ENCODE measurements at places on chromosomes 5 and 9.

DNA sequence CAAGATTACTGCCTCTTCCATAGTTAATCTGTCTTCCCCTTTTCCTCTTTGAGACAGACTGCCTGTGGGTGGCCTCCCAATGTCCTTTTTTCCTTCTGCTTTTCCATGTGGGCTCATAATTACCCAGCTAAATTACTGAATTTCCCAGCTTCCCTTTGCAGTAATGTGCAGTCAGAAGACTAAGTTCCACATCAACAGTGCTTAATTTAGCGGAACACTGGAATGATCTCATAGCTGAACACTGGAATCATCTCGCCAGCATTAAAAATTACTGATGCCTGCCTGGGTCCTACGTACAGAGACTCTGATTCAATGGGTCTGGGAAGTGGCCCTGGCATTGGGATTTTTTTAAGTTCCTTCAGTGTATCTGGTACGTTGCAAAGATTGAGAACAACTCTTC is 84.3 kb downstream of the DNAH5 start:
- DNase-seq, result no peak

GRCh38 chr9:82912645-82913044 is 150.3 kb downstream of the RASEF start:
- DNase-seq, result no peak

DNA sequence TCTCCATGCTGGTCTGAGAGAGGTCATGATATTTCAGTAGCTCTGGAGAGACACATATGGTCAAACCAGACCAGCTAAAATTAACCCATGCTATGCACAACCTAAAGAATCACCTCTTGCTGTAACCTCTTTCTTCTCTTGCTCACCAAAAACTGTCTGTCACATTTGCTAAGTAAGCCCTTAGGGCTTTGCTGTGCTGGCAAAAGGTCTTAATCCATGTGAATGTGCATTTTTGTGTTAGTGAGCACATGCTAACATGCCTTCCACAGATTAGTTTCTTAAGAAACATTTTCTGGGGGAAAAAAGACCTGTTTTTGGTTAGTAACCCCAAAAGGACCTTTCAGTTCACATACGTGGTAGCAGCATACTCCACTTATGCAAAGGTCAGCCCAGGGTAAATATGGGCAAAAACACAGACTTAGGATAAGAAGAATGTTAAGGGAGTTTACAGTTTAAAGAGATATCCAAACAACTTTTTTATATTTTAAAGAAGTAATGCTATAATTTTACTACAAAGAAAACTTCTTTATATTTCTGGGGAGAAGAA is 124.2 kb upstream of the CCDC152 start:
- no peak for DNase-seq

DNA sequence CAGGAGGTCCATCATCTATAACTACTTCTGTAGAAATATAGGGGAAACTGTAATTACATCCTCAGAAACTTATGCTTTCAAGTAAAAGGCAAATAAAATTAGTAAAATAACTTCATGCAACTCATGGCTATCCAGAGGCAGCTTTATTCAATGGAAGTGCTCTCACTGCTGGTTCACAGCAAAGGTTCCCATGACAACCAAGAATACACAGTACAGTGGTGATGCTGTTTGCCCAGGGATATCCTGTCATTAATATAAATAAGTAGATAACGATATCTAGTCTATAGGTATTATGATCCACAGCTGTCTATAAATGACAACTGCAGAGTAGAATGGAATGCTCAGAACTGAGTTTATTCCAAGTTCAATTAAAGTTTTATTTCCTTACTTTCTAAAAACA is 390.3 kb downstream of the PDE4D start:
- DNase-seq, result no peak

GRCh38 chr5:180001136-180001535 is 70.4 kb downstream of the RNF130 start:
- no peak for DNase-seq

- no peak for DNase-seq
These were observed 70.9 kb downstream of the GAPVD1 start for GRCh38 chr9:125332527-125332926.

DNA sequence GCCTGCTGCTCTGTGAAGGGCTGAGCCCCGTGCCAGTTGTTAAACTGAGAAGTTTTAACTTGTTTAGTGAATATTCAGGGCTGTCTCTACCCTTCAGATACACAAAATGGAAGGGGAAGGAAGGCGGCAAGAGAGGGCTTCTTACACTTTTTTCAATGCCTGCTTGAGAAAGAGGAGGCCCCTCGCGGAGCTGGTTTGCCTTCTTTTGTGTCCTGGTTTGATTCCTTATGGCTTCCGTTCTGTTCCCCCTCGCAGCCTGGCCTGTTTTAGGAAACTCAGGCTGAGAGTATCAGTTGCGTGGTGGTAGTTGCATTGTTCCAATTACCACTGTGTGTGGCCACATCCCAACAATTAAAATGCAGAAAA is 1.0 kb downstream of the FAM53C start:
- no peak for DNase-seq

DNA sequence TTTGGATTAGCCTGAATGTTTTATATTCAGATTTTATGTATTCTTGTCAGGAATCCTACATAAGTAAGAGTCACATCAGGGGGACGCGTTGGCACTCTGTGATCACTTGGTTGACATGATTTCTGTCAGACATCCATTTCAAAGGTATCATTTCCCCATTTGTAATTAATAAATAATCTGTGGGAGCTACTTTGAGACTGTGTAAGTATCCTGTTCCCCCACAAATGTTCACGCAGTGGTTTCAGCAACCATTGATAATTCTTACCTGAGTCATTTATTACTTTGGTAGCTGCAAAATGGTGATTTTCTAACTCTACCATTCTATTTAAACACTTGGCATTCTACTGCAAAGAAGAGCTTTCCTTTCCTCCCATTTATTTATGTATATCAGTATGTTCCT is 56.9 kb upstream of the TBC1D2 start:
- DNase-seq, result no peak

DNA sequence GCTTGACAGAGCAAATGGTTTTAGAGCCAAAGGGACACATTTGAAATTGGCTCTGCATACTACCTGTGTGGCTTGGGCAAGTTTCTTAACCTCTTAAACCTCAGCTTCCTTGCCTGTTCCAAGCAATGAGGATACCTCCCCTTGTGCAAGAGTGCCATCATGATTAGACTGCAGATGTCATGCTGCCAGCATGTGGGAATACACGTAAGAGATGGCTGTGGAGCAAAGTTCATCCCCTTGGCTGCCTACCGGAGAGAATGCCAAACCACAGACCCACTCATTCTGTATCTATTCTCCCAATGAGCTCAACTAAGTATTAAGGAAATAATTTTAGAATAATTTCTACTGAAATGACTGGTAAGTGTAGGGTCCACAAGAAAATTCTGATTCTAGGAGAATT is 101.3 kb downstream of the WDR41 start:
- no peak for DNase-seq

GRCh38 chr9:129359162-129359811 is 181.2 kb upstream of the IER5L start:
- DNase-seq, result no peak

DNA sequence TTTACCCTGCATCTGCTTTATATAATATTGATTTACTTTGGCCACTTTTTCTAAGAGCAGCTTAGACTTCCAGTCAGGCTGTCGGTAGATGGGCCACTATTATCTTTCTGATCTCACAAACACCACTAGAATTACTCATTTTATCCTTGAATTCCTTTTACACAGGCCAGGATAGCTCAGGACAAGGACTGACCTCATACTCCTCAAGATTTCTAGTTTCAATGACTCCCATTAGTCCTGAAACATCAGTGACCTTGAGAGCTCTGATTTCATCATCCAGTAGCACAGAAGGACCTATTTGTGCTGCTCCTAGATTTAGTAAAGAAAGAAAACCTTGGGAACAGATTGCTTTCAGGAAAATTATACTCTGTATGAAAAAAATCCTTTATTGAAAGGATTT is 727.9 kb upstream of the PTPRD start:
- DNase-seq, result no peak

DNA sequence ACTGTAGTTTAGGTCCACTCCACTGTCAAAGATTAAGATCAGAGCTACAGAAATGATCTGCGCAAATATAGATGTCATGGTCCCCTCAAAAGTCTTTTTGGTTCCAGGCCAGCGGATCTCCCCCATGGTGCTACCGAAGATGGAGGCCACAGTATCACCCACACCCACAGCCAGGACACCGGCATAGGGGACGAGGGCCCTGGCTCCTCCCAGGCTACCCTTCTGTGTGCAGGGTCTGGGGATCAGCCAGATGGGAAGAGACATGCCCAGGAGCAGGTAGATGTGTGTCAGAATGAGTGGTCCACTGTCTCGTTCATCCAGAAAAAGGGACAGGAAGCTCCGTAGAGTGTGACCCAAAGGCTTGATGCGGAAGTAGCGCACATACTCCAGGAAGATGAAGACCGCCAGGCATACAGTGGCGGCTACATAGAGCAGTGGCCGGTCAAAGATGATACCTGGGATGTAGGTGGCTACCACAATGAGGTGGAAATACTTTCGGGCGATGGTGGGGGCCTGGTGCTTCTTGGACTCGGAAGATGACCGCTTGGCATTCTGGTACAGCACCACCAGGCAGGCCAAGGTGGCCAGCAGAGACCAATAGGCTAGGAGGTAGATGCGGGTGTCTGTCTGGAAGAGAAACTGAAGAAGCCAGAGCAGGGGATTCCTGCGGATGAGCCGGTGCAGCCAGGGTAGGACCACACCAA is 1.5 kb downstream of the DOLK start:
- no peak for DNase-seq

DNA sequence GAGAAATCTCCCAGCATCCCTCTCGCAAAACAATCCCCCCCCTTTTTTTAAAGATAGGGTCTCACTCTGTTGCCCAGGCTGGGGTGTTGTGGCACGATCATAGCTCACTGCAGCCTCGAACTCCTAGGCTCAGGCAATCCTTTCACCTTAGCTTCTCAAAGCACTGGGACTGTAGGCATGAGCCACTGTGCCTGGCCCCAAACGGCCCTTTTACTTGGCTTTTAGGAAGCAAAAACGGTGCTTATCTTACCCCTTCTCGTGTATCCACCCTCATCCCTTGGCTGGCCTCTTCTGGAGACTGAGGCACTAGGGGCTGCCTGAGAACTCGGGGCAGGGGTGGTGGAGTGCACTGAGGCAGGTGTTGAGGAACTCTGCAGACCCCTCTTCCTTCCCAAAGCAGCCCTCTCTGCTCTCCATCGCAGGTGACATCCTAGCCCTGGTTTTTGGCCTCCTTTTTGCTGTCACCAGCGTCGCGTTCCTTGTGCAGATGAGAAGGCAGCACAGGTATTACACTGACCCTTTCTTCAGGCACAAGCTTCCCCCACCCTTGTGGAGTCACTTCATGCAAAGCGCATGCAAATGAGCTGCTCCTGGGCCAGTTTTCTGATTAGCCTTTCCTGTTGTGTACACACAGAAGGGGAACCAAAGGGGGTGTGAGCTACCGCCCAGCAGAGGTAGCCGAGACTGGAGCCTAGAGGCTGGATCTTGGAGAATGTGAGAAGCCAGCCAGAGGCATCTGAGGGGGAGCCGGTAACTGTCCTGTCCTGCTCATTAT is 6.8 kb downstream of the CA9 start:
- DNase-seq, result no peak

- DNase-seq, result no peak
These were observed 61.8 kb upstream of the ZBTB43 start for GRCh38 chr9:126743041-126743440.

- DNase-seq, result no peak
These were observed 346.8 kb upstream of the NUDT12 start for GRCh38 chr5:103909391-103909790.

Data from activated CD8-positive, alpha-beta memory T cell treated with anti-CD3 and anti-CD28 coated beads, Interleukin-2, amount 50 U/mL, for 48 hours (primary cell).